ENCODE measurements at places on chromosomes 3 and 15.
A peak's percentile ranks its signal among the peaks of the same experiment; 100 is the strongest.

DNA sequence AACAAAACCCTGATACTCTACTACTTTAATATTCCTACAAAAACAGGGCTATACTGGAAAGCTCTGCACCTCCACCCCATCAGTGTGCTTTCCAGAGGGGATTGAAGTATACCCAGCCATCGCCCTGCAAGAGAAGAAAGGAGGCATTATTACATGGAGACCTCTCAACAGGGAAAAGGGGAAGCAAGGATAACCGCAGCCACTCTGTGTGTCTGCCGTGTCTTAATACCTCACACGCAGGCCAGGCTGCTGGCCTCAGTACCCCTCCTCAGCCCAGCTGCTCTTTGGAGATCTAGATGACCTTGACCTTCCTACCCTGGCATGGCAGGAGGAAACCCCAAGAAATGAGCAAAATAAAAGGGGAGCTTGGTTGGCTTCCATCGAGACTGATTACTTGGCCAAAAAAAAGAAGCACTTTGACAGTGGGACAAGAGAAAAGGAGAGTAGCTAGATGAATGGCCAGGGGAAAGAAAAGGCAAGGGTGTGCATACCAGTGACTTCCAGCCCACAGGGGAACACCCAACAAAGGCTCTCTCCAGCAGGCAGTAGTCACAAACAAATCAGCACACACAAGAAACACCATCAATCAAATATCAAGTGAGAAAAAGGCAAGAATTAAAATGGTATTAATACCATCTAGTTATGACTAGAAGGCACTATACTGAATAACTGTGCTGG lies 129.4 kb downstream of the STT3B start:
- DNase-seq = no peak

DNA sequence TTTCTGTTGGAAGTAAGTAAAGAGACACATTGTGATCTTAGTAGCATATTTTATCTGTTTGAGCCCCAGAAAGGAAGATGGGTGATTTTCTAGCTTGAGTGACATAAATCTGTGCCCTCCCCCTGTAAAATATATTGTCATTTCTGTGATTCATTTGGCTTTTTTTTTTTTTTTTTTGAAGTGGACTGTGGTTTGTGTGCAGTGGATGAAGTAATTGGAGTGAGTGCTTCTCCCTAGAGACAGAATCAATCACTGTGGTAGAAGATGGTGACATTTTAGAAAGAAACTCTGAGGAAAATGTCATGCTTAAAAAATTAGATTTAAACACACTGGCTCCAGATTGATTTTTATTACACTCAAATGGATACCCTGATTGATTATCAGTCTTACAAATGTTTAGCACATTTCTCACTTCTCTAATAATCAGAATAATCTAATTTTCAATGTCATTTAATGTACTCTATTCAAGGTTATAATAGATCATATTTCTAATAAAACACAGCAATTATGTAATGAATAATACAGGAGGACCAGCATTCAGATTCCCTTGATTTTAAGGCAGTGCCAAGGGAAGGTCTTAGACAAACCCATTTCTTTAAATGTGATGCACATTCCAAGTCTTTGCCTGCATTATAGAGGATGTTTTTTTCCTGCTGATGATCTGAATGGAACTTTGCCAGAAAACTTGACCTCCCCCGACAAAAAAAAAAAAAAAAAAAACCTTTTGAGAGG lies 116.6 kb downstream of the TOP2B start:
- no peak for DNase-seq

DNA sequence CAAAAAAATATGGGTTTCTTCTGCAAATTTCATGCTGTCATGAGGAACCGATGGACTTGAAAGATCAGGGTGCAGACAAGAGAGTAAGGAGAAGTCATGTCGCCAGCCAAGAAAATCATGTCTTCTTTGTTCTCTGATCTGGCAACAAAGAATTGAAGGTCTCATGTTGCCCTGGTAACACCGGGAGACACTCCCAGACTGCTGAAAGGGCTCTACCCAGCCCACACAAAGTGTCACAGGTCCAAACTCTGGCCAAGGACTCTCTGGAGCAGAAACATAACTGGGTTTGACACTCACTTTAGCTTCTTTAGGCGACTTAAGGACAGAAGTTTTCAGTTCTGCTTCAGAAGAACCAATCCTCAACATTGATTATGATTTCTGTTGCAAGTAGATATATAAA lies 42.9 kb downstream of the SIDT1 start:
- DNase-seq = no peak

GRCh38 chr15:47846128-47846868 lies 129.0 kb downstream of the SEMA6D start:
- no peak for DNase-seq

DNA sequence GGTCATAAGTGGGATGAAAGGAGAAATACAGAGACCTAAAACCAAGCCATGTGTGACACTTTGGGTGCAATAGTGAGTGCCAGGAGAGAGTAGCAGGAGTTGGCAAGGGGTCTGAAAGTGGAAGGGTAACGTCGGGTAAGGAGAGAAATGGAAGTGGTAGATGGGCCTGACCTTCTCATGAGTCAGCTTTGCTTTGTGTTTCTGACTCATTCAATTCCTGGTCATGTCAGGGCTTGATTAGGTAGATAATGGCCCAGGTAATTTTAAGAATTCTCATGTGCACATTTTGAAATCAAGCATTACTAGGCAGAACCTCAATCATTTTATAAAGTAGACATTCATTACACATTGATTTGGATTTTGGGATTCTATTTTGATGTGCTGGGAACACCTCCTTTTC lies 262.5 kb downstream of the SOX2 start:
- no peak for DNase-seq

DNA sequence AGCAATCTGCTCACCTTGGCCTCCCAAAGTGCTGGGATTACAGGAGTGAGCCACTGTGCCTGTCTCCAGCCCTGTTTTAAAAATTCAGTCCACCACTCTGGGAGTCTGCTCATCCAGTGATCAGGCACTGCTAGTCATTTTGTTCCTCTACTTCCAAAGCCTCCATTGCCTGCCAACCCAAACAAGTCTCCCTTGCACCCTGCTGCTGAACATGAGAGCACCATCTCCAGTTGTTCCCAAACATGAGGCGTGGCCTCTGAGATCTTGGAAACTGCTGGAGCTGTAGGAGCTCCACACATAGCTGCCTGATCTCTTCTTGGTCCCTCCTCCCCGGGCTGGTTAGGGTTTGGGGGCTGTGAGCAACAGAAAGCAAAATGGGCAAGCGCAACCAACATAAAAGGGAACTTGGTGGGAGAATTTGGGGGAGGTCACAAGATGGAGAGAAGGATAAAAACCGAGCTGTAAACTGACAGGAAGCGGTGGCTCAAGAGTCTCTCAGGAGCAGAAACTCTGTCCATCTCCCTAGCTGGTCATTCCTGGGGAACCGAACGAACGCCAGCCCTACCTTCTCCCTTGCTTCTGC lies 49.6 kb upstream of the TLE3 start:
- no peak for DNase-seq

GRCh38 chr15:32700501-32701150 lies 17.2 kb upstream of the GREM1 start:
- no peak for DNase-seq

DNA sequence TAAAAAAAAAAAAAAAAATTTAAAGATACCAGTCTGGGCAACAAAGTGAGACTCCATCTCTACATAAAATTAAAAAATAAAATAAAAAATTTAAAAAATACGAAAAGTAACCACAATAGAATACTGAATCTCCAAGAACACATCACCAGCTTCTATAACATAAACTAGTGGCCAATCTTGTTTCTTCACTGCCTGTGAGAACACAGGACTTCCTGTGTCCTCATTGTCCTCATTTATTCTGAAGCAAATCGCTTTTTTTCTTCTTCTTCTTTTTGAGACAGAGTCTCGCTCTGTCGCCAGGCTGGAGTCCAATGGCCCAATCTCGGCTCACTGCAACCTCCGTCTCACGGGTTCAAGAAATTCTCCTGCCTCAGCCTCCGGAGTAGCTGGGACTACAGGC lies 28.6 kb upstream of the RAB7A start:
- no peak for DNase-seq

DNA sequence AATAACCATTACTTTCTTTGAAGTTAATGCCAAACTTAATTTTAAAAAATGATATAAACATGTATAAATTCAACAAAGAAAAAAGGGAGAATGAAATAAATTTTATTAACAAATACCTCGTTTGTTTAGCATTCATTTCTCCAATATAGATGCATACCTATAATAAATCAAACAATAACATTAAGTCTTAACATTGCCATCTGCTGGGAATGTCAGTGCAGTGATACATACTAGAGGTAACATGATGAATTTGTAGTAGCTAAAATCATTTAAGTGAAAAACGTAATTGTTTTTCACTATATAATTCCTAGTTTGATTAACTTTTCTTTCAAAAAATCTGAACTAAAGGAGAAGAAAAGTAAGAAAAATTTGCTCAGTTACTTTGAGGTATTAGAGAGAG lies 340.2 kb upstream of the CBLB start:
- no peak for DNase-seq

GRCh38 chr3:170043506-170043905 lies 5.7 kb downstream of the GPR160 start:
- DNase-seq = no peak

GRCh38 chr15:73704869-73705645 lies 20.9 kb downstream of the CD276 start:
- peak; percentile 77 for DNase-seq

GRCh38 chr3:175392653-175393052 lies 533.5 kb downstream of the NAALADL2 start:
- DNase-seq = no peak

- no peak for DNase-seq
Observed at GRCh38 chr15:93278006-93278405, 189.0 kb upstream of the RGMA start.

DNA sequence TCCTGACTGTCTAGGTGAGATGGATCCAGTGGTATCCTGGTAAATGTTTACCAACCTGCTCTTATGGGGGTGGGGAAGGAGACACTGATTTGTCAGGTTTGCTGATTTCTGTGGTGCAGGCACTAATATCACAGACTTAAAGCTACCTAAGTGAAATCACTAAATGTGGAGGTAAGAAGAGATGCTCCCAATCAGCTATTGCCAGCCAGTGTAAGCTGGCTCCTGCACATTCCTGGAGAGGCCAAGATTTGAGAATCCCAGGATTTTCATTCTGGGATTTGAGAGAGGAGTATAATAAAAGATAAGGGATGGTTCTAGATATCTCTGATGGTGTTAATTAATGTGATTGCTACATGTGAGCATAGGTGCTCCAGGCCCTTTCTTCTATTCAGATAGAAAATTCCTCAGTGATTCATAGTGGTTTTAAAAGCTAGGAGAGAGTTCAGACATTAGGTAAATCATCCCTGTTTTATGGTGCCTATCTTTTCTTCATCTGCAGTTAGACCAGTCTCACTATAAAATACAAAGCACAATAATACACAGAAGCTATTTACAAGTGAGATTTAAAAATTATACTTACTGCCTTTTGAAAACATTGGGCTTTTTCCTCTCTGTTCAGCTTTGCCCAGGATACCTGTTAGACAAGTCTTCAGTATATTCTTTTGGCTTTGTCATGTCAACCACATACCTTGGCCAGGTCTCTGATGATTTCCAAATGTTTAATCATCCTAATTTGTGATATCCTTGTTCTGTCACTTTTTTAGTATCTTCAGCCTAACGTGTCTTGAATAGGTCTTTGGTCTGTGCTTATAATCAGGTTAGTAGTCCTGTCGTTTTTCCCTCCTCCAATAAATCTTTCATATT lies 90.9 kb downstream of the MBNL1 start:
- DNase-seq = no peak

- no peak for DNase-seq
Observed at GRCh38 chr3:52162250-52162872, 8.1 kb upstream of the POC1A start.

GRCh38 chr3:146157325-146158060 lies 3.5 kb downstream of the PLOD2 start:
- DNase-seq = no peak

DNA sequence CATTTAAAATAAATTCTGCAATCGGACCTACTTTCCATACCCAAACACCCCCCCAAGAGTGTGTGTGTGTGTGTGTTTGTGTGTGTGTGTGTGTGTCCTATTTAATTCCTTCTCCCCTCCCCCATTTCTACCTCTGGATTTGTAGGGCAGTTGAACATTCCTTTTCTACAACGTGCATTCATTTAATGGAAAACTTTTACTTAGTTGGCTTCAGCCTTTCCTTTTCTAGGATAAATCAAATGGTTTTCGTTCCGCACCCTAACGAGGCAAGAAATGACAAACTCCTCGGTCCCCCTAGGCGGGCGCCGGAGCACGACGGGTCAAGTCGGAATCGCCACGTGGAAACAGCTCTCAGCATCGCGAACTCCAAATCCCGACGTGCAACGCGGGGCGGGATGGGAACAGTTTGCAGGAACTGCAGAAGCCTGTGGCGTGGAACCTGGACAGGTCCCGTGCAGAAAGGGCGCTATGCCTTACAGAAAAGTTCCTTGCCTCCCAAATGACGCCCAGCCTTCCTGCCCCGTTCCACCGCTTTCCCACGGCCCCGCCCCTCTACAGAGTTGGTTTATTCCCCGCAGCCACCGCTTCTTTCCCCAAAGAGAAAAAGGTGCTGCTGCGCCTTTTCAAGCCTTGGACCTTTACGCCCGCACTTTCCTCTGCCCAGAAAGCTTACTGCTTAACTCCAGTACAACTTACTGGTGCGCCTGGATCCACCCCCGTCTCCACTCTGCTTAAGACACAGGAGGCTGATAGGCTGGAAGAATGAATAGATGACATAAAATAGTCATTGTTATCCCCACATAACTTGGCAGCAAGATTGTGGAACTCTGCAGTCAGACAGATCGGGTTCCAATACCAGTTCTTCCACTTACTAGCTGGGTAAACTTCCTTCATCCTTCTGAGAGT lies 1.1 kb upstream of the EIF2B5 start:
- peak; percentile 63 for DNase-seq

DNA sequence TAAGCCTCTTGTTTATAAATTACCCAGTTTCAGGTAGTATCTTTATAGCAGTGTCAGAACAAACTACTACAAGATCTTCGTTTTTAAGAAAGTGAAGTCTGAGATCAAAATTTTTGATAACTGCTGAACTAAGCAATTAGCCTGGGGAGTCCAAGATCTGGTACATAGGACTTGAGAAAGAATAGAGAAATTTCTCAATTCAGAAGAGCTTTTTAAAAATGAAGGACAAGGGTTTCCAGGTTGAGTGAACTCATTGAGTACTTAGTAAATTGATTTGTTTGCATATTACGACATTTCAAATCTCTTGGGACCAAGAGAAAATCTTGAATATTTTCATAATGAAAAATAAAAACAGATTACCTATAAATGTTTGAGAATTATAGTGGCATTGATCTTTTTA lies 386.6 kb upstream of the THRB start:
- DNase-seq = no peak

DNA sequence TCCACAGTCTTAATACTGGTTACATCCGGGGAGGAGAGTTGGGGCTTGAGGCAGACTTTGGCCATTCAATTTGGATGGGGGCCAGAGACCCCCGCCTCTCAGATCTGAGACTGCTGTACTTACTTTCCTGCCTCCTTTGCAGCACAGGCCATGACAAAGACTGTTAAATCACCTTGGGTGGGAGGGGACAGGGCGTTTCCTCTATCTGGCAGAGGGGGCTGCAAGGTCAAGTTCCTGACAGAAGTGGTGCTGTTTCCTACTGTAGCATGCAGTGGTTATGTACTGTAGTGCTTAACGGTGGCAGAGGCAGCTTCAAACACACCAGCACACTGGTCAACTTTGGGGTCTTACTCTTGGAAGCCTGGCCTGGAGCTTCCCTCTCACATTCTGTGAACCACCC lies 261.2 kb upstream of the LRRFIP2 start:
- DNase-seq = no peak
